ENCODE measurements at places on chromosomes 5 and 9.

DNA sequence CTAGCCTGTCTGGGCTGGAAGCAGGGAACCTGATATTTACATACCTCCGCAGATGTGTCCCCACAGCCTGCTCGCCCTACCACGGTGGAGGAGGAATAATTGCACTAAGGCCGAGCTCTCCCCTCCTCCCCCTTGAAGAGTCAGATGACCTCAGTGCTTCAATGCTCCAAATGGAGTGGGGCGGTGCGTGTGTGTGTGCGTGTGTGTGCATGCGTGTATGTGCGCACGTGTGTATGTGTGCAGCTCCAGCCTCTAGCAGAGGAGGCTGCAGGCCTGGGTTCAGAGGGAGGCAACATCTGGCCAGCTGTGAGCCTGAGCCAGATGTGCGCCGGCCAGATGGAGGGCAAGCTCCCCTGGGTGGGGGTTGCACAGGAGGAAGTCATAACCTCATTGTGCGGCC, 90.5 kb downstream of the NRG2 start:
- DNase-seq, result no peak

- no peak for DNase-seq
Observed at GRCh38 chr9:129839324-129840023, 4.2 kb downstream of the USP20 start.

DNA sequence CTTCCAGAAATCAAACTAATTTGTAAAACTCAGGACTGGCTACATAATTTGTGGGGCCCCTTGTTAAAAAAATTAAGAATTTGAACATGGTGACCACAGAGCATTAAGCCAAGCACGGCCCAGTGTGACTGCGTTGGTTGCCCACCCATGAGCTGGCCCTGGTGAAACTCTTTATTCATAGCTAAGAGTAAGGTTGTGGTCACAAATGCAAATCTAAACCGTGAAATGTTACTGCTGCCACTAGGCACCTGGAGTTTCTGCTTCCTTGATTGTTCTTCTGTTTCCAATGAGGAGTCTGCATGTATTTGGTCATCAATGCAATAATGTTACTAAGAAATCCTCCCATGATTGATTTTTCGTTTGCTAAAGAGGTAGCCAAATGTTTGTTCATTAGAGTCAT, 4.2 kb downstream of the GCNT1 start:
- DNase-seq, result no peak

DNA sequence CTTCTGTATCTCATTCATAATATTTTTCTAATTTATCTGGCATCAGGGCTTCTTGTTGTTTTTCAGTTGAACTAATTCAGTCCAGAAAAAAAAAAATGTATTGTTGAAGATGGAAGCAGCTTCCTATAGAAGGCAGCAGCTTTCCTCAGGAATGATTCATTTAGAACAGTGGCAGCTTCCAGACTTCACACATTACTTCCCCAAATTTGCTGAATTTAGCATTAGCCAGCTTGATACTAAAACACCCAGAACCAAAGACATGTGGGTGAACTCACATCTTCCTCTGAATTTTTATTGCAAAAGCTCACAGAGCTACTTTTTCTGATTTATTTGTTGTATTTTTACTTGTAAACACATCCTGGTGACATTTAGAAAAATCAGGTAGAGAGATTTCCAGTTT, 53.8 kb downstream of the HCN1 start:
- no peak for DNase-seq

GRCh38 chr5:77172713-77173328, 37.7 kb upstream of the PDE8B start:
- no peak for DNase-seq

Measured in SIG-M5 (cell line).